ENCODE measurements at places on chromosomes 11 and 22.

- no peak for DNase-seq
Measured at GRCh38 chr11:57641011-57641807, 8.5 kb downstream of the YPEL4 start.

GRCh38 chr11:84634309-84634708 is 992.8 kb downstream of the DLG2 start:
- DNase-seq: no peak

DNA sequence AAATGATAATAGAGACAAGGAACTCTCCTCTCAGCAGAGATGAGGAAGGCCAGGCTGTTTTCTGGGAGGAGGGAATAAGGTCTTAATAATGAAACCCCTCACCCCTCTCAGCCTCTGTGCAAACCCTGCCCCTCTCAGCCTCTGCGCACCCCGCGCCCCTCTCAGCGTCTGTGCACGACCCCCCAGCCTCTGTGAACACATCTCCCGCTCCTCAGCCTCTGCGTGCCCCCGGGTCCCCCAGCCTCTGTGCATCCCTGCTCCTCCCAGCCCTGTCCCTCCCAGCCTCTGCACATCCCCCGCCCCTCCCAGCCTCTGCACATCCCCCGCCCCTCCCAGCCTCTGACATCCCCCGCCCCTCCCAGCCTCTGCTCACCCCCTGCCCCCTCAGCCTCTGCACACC is 837.8 kb downstream of the TBC1D22A start:
- no peak for DNase-seq

GRCh38 chr11:22317656-22318055 is 20.5 kb upstream of the SLC17A6 start:
- DNase-seq: no peak

- DNase-seq: no peak
Measured at GRCh38 chr11:64568584-64569140, 22.4 kb upstream of the SLC22A12 start.

DNA sequence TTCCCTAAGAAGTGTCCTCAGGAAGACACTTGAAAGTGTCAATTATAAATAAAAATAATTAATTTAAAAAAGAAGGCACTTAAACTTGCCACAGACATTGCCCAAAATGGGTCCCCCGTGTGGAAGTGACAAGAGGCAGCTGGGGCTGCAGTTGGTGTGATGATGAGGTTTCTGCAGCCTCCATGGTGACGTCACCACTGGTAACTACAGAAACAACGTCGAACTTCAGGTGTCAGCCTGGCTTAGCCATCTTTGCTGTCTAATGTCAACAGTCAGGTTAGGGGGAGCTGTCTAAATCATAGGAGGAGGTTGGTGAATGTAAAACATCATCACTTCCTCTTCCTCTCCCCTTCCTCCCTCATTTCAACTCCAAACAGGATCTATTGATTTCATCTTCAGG is 328.6 kb downstream of the MN1 start:
- DNase-seq: no peak

DNA sequence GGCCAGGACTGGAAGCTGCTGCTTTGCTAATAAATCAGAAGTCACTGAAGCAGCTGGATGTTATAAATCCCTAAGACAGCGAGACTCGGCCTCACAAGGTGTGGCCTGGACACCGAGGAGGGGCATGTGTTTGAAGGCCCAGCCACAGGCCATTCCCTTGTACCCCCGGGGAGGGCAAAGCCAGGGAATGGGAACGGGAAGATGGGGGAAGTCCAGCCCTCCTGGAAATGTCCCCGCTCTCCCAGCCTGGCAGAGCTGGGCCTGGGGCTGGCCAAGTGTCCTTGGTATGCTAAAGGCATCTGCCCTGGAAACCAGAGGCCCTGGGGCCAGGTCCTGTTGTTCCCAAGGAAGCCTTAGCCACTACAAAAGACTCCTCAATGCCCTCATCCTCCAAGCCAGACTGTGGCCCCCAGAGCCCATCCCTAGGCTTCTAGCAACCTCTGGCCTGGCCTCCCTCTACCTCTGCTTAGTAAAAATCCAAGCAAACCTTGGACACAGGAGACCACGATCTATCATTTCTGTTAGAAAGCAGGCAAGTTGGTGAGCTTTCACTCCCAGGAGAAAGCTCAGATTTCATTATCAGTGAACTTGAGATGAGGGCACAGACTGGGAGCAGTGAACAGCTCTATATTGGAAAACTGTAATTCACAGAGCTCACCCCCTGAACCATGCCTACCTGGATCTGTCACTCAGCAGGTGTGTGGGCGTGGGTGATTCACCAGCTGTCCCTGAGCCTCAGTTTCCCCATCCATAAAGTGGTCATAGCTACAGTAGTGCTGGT is 11.0 kb downstream of the CHST1 start:
- peak; percentile 36 for DNase-seq

DNA sequence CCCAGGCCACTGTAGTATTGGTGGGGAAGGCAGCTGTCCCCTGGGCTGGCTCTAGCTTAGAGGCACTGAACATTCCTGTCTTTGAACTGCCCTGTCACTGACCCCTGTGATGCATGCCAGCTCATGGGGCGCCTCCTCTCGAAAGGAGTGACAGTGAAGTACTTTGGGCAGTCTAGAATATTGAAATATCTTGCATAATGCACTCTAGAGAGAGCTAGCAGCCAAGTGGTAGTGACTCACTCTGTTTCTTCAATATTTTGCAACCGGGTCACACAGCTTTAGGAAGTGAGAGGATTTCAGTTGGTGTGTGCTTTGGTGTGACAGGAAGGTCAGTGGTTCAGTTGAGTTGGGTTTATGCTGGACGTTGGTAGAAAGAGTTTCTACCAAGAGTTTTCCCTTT is 35.5 kb upstream of the ST14 start:
- DNase-seq: peak; percentile 90

GRCh38 chr11:26860091-26860780 is 133.7 kb upstream of the FIBIN start:
- no peak for DNase-seq

GRCh38 chr11:19973136-19973635 is 187.1 kb downstream of the DBX1 start:
- DNase-seq: no peak

Measured in aorta (tissue), 5 donors.